ENCODE measurements at places on chromosomes 7 and 10. TPM values are rescaled to one million over a fixed set of nuclear protein-coding genes. Genes with fewer than 3 reads are reported as not detected.

NODAL gene
- 5.2 TPM for polyA plus RNA-seq

AKR1C2 gene
- polyA plus RNA-seq: 35.5 TPM

ADIRF gene
- 85.6 TPM for polyA plus RNA-seq

WIPF3 gene
- 42.7 TPM for polyA plus RNA-seq

ITPRID1 gene
- 2.1 TPM for polyA plus RNA-seq

CCDC136 gene
- 564 TPM for polyA plus RNA-seq

CALHM2 gene
- polyA plus RNA-seq: 43.5 TPM

LGI1 gene
- 2.1 TPM for polyA plus RNA-seq

ASB10 gene
- polyA plus RNA-seq: 0.18 TPM

KCND2 gene
- polyA plus RNA-seq: 3.8 TPM

MICALL2 gene
- 13.4 TPM for polyA plus RNA-seq

ANXA8 gene
- 6.7 TPM for polyA plus RNA-seq

GLCCI1 gene
- polyA plus RNA-seq: 42.2 TPM

ITIH2 gene
- 0.41 TPM for polyA plus RNA-seq

TUBAL3 gene
- 5.3 TPM for polyA plus RNA-seq

GRCh38 chr10:121771966-121772365, 155.9 kb downstream of the ATE1 start:
- DNase-seq: no peak

DNA sequence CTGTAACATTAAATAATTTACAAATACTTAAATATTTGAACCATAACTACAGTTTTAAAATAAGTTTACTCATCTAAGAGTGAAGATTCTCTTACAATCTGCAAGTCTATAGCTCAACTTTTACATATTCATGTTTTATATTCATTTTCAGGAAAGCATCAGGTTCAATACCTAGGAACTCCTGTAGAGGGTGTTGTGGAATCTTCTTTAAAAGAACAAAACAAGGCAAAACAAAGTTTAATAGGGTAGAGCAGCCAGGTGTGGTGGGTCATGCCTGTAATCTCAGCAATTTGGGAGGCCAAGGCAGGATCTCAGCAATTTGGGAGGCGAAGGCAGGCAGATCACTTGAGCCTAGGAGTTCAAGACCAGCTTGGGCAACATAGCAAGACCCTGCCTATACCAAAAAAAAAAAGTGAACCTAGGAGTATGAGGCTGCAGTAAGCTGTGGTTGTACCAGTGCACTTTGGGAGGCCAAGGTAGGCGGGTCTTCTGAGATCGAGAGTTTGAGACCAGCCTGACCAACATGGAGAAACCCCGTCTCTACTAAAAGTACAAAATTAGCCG, 45.1 kb downstream of the ST8SIA6 start:
- DNase-seq: no peak

GRCh38 chr7:14551310-14551709, 351.2 kb downstream of the DGKB start:
- DNase-seq: no peak

DNA sequence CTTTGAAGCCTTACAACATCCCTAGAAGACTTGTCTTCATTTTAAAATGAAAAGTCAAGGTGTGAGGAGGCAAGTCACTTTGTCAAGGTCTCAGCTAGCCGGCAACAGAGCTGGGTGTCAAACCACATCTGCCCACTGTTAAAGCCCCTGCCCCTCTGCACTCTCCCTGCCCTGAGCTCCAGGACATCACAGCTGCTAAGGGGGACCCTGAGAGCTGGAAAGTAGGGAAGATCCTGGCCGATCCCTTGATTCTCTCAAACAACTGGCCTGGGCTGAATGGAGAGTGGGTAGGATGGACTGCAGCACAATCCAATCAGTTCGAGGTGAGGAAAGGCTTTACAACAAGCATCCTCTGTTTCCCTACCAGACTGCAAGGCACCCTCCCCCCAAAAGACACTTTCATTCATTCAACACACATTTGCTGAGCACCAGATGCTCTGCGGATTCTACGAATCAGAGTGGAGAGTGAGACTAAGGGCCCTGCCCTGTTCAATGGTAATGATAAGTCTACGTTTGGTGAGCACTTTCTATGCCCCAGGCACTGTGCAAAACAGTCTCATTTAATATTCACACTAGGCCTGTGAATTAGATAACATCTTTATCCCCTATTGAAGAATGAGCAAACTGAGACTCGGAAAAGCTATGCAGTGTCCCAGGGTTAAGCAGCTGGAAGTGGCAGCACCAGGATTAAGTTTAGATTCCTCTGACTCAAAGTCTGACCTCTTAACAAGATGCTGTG, 148.1 kb downstream of the HERPUD2 start:
- DNase-seq: no peak

- DNase-seq: no peak
These were observed 27.2 kb downstream of the HKDC1 start for GRCh38 chr10:69247313-69247710.

DNA sequence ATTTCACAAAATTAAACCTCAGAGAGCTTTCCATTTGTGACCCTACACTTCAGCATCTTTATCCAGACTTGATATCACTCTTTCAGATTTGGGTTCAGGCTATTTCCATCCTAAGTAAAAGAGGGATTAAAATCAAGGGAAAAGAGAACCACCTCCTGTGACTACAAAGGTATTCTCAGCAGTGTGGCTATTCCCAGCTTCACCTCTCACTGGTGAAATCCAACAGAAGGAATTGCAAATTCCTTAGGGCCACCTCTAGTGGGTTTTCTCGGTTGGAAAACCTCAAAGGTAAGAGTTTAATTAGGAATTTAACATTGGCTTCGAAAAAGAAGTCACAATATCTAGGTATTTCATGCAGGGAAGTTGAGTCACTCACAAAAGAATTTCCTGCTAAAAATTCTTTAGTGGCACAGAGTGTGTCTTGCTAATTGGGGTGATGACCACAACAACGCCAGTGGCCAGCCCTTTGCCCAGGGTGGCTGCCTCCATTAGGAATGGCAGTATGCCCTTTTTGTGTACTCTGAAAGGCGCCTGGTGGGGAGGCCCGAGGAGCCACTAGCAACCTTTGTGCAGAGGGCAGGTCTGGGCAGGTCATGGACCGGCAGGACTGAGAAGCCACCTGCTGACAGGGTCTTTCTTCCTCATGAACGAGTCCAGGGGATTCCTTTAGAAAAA, 52.2 kb downstream of the SEM1 start:
- no peak for DNase-seq

GRCh38 chr10:34962866-34963265, 127.3 kb downstream of the CUL2 start:
- no peak for DNase-seq

DNA sequence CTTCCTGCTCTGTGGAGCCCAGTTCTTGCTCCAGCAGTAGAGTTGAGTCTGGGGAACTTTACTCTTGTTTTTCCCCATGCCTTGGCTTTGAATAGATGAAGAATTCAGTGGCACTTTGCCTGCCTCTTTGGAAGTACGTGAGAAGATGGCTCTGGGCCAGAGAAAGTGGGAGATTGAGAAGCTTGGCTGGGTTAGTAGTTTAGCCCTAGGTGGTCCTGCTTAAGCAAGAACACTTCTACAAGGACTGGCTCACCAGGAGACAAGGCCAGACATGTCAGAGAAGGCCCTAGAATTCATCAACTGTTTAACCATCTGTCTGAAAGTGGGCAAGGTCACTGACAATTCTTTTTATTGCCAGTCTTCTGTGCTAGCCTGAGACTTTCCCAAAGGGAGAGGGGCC, 410.3 kb downstream of the TYW1 start:
- DNase-seq: no peak

DNA sequence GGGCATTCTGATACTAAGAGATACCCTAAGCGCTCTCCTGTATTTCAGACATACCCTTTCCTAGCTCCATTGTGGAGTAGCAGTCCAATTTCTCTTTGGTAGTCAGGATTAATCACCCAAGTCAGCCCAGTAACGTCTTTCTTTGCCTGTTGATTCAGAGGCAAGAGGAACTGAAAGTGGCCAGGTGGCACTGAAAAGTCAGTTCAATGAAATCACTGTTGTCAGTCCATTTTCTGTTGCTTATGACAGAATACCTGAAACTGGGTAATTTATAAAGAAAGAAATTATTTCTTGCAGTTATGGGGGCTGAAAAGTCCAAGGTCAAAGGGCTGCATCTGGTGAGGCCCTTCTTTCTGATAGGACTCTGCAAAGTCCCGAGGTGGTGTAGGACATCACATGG, 40.2 kb downstream of the ANKRD61 start:
- DNase-seq: no peak

DNA sequence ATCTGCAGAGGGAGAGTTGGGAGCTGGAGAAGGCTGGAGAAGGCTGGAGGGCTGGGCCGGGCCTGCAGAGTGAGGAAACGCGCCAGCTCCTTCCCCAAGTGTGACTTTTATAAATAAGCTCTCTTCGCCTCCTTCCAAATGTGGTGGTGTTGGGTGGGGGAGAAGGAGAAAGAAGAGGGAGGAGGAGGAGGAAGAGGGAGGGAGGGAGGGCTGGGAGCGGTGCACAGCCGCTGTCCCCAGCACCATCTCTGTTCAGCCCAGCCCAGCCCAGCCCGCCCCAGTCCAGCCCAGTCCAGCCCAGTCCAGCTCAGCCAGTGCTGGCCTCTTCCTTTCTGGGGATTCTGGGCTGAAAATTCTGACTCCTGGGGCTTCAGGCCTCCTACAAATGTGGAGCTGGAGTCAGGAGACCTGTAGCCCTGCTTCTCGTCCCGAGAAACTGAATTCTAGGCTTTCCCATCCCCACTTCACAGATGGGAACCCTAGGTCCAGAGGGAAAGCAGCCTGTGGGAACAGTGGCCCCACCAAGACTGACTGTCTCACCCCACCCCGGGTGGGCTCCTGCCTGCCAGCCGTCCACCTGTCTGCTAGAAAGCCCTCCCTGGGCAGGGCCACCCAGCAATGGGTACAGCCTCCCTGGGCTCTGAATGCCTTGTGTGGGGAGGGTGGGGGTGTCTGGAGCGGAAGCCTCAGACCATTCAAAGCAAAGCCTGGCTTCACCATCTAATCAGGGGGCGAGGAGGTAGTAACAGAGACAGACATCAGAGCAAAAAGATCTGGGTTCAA, 2.3 kb downstream of the STX1A start:
- DNase-seq: peak; percentile 44

DNA sequence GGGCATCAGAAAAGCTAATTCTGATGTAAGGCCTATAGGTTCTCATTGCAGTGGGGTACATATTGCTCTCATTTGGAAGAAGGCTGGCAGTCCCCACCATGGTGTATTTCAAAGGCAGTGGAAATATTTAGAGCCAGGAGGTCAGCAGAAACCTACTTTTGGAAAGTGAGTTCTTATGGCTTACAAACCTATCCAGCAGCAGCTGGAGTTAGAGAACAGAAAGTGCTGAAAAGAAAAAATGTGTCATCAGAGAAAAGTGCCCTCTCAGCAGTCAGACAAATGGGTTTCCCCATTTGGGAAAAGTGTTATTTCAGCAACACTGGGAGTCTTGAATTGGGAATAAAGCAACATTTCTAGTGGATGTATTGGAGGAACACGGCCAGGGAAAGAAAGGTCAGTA, 105.7 kb upstream of the IGFBP3 start:
- no peak for DNase-seq

GRCh38 chr10:132258423-132258822, 49.3 kb downstream of the STK32C start:
- no peak for DNase-seq

DNA sequence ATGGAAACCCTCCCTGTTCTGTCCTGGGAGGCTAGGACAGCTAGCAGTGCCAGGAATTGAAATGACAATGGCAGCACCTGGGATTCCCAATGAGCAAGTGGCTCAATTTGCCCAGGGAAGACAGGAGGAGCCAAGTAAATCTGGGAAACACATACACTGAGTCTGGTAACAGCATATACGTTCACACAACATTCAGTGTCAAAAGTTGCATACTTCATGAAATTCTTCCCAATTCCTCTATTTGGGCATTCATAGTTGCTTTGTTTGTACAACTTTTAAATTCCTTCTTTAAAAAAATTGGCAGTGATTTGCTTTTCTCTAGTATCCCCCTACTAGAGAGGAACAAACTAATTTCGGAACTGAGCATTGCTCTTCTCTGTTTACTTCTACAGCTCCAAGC, 2.9 kb upstream of the FRMD4A start:
- no peak for DNase-seq

DNA sequence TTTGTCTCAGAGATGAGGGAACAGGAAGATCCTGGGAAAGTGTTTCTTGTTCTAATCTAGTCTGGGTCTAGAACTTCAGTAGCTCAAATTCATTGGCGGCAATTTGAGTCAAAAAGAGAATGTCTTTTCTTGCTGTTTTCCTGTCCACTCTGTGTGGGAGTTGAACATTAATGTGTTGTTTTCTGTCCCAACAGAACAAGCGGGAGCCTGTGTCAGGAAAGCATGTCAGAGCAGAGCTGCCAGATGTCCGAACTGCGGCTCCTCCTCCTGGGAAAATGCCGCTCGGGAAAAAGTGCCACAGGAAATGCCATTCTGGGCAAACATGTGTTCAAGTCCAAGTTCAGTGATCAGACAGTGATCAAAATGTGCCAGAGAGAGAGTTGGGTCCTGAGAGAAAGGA, 16.0 kb downstream of the GIMAP8 start:
- DNase-seq: no peak

DNA sequence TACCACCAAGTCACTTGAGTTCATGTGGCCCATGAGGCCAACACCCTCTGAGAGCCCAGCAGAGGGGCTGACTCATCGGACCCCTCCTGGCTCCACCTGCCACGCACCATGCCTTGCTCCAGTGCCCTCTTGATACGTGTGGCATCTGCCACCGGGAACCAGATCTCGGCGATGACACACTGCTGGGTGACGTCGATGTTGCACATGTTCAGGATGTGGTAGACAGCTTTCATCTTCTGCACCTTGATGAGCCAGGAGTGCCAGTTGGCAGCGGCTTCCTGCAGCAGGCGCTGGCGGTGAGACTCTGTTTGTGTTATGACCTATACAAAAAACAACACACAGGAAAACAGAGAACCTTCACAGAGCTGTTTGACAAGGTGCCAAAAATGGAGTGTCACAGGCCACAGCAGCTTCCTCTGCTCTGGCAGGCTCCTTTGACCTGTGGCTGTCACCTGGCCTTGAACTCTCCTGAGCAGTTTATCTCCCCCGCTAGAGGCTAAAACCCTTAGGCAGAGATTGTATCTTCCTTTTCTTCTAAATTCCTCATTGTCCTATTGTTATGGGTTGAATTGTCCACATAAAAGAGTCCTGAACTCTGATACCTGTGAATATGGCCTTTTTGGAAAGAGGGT, 45.2 kb upstream of the TMEM213 start:
- DNase-seq: peak; percentile 36

DNA sequence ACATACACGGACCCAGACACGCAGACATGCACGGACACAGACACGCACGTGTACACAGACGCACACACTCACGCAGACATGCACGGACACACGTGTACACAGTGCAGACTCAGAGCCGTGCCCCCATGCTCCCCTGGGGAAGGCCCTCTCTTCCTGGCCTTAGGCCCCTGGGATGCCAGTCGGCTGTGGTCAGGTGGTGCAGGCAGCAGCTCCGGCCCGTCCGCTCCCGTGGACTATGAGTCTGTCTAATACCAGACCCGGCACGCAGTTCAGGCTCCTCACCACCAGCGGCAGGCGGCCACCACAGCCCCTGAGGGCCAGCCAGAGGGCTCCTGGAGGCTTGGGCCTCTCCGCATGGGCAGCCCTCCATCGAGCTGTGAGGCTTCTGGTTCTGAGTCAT, 52.0 kb upstream of the NKX6-2 start:
- no peak for DNase-seq

- DNase-seq: no peak
These were observed 11.2 kb downstream of the RPA3 start for GRCh38 chr7:7707246-7707645.
